ENCODE measurements at places on chromosomes 3 and 15. TPM values are rescaled to one million over a fixed set of nuclear protein-coding genes. Genes with fewer than 3 reads are reported as not detected.

DNA sequence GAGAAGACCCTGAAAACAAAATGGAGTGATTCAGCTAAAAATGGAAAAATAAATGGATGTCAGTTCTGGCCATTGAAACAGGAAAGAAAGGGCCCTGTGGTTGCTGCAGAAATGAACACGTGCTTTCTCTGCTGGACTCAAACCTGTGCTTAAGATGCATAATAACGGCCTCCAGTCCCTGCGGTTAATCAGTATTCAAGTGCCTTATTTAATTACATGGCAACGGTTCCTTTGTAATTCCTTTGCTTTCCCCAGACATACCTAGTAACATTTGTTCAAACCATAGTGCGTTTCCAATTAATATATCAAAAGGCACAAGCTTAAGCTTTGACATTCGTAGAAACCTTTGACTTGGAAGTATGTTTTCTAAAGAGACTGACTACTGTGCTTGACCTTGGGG lies 428.3 kb downstream of the GABRG3 start:
- no peak for DNase-seq

SCAANT1 gene
- polyA plus RNA-seq: 0.74 TPM

- DNase-seq: peak; percentile 47
These were observed 16.1 kb downstream of the SH2D7 start for GRCh38 chr15:78108300-78109084.

DNA sequence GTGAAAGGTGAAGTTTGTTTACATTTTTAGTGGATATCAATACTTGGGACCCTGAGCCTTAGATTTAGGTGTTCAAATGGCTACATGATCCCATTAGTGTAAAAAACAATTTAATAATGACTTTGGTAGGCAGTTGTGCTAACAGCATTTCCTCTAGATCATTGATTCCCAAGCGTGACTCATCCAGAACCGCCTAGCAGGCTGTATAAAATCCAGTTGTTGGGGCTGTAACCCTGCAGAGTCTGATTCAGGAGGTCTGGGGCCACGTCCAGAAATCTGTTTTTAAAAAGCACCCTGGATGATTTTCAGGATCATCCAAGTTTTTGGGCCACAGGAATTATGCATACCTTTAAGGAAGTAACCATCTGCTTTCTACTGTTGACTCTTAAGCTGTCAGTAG lies 156.4 kb downstream of the TP63 start:
- no peak for DNase-seq

ERC2 gene
- 3.4 TPM for polyA plus RNA-seq

DNA sequence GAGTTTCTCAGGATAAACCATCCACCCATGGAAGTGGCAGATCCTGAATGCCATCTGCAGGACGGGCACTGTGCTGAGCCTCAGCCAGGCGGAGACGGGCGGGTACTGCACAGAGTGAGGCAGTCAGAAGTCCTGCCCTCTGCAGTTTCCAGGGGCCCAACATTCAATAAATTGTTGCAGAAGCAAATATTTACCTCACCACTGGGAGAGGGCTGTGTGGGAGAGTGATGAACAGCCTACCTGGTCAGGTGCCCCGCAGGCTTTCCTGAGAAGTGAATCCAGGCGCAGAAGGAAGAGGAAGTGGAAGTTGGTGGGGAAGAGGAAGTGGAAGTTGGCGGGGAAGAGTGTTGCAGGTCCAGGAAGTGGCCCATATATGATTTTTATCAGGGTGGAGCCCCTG lies 100.8 kb downstream of the SLCO3A1 start:
- no peak for DNase-seq

DNA sequence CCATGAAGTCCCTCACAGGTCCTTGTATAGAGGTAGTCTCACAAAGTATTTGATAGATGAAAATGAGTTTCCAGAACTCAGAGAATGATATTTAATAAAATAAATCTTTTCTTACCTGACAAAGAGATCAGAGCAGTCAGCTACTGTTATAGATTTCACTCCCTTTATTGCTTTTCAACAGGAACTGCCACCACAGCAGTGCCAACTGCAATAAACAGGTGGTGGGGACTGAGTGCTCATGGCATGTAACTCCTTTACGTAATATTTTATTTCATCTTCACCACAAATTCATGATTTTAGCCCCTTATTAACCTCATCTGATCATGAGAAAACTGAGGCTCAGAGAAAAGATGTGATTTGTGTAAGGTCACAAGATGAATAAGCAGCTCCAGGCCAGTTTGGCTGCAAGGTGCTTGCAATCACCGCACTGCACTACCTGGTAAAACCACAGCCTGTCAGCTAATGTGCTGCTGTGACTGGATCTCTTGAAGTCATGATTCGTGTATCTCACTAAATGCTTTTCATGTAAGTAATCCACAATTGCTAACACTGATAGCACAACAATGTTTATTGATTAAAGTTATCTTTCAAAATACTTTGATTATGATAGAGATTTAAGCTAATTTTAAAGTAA lies 78.8 kb downstream of the WNT5A start:
- DNase-seq: no peak

- no peak for DNase-seq
These were observed 292.4 kb upstream of the LRRFIP2 start for GRCh38 chr3:37466660-37467359.

GRCh38 chr15:88454236-88454635 lies 13.0 kb downstream of the MRPL46 start:
- no peak for DNase-seq

GRCh38 chr3:102224171-102224570 lies 210.6 kb upstream of the ZPLD1 start:
- no peak for DNase-seq

- DNase-seq: no peak
These were observed 38.6 kb upstream of the RAB6B start for GRCh38 chr3:133934073-133934970.

DNA sequence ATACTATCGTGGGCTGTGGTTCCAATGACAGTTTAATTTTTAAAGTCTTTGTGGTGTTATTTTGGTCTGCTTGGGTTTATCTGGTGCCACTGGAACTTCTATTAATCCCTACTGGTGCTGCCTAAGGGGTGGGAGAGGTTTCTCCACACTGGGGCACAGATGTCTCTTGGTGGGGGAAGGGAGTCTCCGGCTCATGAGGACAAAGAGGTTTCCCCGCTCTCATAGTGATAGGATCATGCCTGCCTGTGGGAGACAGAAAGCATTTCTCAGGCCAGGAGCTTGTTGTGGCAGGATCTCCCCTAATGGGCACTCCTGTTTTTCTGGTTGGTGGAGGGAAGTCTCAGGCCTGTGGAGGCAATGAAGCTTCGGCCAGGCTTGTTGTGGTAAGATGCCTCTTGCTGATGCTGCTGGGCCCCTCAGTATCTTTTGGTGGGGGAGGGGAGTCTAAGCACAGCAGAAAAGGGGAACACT lies 84.3 kb upstream of the THRB start:
- no peak for DNase-seq

- no peak for DNase-seq
These were observed 26.1 kb downstream of the RPL39L start for GRCh38 chr3:187112934-187113793.

RPUSD3 gene
- 30.3 TPM for polyA plus RNA-seq

DNA sequence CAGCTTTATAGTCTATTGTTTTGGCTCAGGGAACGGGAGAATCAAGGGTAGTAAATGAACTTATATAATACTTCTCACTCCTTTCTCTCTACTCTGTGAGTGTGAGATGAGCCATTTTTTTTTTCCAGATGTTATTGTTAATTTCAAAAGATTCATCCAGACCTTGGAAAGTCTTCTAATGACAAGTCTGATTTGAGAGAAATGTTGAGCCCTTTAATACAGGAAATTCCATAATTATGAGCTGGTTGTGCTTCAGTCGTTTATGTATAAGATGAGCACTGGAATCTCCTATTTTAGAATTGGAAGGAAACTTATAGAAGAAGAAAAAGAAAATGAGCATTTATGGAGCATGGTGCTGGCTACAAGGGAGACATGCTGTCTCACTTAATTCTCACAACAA lies 92.0 kb downstream of the FBN1 start:
- DNase-seq: no peak

DNA sequence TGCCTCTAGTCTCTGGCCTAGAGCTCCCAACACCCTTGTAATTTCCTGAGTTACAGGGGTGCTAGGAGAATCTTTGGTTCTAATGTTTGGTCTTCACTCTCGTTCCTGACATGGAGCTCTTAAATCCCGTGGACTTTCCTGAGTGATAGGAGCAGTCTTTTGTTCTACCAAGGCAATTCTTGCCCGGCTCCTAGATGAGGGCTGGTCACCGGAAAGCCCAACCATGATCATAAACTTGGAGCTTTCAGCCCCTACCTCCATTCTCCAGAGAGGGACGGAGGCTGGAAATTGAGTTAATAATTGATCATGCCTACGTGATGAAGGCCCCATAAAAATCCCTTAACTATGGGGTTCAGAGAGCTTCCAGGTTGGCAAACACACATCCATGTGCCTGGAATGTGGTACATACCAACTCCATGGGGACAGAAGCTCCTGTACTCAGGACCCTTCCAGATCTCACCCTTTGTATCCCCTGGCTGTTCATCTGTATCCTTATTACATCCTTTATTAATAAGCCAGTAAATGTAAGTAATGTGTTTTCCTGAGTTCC lies 18.8 kb upstream of the GATM start:
- DNase-seq: no peak

GRCh38 chr3:112751061-112751460 lies 95.6 kb downstream of the CD200R1L start:
- no peak for DNase-seq

DNA sequence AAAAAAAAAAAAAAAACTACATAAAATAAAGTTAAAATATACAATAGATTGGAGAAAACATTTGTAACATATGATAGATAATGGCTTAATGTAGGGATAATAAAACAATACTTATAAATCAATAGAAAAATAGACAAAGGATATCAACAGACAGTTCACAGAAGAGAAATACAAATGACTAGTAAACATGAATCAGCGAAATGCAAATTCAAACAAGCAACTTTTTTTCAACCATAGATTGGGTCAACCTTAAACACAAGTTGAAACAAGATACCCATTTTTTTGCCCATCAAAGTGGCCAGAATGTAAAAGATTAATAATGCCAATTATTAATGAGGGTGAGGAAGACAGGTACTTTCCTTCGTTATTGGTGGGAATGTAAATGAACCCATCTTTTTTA lies 59.9 kb downstream of the ABHD2 start:
- no peak for DNase-seq

DNA sequence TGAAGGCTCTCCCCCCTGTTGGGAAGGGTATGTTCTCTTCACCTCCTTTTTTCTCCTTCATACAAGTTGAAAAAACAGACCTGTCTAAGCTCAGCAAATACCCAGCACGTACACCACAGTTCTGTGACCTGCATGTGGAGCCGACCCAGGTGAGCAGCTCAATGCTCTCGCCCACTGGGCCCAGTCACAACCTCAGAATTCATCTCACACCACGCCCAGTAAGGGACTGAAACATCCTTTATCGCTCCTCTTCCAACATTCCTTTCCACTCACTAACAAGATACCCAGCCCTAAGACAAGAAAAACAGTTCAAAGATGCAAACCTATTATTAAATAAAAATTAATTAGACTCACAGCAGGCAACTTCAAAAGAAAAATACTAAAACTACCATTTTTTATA lies 68.9 kb downstream of the FOXP1 start:
- no peak for DNase-seq

DNA sequence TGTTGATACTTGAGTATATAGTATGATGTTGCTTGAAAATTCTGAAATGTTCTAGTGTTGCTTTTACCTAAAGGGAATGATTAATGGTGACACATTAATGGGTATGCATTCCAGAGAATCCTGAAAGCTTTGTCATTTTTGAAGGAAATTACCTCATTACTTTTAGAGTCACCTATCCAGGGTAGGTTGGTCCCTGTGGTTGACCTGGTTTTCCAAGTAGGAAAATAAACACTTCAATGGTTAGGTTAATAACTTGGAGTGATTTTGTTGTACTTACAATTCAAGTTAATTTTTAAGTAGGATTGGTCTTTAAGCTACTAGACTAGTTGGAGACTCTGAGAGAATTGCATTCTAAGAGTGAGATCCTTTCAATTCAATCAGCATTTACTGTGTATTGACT lies 31.0 kb downstream of the MITF start:
- peak; percentile 56 for DNase-seq

DNA sequence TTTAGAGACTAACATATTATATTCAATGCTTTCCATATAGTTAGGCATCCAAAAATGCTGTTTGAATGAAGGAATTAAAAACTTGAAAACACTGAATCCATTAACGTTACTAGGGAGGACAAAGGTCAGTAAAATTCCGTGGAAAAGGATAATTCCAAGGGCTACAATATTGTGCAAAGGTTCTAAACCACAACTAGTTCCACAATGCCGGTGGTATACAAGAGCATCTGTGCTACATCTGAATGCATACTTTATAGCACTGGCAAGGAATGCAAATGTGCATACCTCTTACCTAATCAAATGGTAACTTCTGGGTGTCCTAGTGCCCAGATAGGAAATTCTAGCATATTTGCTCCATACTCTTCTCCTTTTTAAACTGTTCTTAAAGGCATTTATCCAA lies 2.2 kb downstream of the ICE2 start:
- no peak for DNase-seq

GRCh38 chr3:20130106-20130505 lies 55.9 kb downstream of the SGO1 start:
- no peak for DNase-seq

DNA sequence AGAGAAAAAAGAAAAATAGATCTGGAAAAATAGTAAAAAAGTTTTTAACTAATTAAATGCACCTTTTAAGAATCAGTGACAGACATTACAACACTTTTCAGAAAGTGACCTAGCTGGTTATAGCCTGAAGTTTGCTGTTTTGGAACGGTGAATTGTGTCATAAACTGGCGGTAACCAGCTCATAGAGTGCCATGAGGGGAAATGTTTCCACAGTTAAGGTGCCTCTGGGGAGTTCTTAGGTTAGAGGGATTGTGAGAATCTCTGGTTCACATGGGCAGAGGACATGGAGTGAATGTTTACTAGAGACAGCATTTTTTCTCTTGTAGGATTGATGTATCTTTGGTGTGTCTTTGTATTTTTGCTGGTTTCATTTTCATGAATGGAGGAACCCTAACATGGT lies 2.8 kb downstream of the TBC1D23 start:
- no peak for DNase-seq

ZPLD1 gene
- 0.59 TPM for polyA plus RNA-seq

SERINC4 gene
- not detected for polyA plus RNA-seq

GRCh38 chr15:53367740-53368139 lies 391.7 kb downstream of the WDR72 start:
- DNase-seq: no peak

- no peak for DNase-seq
These were observed 113.9 kb downstream of the TFDP2 start for GRCh38 chr3:142035308-142035922.

DNA sequence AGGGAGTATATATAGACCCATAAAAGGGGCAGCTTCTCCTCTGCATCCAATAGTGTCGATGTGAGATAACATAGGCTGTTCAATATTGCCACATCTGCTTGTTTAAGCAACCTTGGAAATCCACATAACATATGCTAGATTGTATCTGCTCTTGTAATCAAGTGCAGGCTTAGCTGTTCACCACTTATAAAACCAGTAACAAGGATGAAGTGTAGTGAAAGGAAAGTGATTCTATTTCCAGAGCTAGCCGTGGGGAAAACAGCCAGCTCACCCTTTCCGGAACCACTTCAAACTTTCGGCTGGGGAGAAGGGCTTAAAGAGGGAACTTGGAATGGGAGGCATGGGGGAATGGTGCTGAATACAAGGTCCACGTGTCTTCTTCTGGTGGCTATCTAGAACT lies 204.0 kb downstream of the TAFA4 start:
- no peak for DNase-seq

MTHFS gene
- polyA plus RNA-seq: 35.1 TPM
